NCI-H2029 treated with DMSO at 0.1 percent for 48 hours (cell line): ENCODE measurements at places on chromosomes 11 and 22.
A peak's percentile ranks its signal among the peaks of the same experiment; 100 is the strongest.

DNA sequence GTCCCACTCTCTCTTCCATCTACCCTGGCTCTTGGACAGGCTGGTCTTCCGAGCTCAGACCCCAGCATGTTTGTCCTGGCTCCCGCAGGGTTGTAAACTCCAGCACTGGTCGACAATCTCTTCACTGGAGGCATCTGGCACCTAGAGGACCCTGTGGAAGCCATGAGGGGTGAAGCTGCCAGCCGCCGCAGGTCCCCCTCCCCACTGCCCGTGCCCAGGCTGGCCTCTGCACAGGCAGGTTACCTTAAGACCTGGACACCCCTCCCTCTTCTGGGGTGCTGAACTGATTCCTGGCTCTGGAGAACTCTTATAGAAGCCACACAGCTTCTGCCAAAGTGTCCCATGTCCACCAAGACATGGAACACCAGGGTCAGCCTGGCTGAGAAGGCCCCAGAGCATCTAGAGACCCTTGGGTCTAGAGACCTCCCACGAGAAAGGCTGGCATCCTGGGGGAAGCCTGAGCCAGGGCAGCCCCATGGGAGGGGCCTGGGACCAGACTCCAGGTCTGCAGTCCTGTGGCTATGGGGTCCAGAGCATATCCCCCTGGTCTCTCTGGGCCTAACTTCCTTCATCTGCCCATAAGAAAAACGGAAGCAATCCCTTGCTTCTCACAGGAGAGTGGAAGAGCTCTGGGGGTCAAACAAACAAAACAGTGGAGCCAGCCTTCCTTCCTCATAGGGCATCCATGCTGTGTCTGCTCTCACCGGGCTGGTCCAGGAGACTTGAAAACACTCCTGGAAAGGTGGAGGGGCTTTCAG lies 30.6 kb downstream of the LMO1 start:
- no peak for DNase-seq

- DNase-seq = peak; percentile 16
Observed at GRCh38 chr11:27718346-27718862, 18.1 kb upstream of the BDNF start.

DNA sequence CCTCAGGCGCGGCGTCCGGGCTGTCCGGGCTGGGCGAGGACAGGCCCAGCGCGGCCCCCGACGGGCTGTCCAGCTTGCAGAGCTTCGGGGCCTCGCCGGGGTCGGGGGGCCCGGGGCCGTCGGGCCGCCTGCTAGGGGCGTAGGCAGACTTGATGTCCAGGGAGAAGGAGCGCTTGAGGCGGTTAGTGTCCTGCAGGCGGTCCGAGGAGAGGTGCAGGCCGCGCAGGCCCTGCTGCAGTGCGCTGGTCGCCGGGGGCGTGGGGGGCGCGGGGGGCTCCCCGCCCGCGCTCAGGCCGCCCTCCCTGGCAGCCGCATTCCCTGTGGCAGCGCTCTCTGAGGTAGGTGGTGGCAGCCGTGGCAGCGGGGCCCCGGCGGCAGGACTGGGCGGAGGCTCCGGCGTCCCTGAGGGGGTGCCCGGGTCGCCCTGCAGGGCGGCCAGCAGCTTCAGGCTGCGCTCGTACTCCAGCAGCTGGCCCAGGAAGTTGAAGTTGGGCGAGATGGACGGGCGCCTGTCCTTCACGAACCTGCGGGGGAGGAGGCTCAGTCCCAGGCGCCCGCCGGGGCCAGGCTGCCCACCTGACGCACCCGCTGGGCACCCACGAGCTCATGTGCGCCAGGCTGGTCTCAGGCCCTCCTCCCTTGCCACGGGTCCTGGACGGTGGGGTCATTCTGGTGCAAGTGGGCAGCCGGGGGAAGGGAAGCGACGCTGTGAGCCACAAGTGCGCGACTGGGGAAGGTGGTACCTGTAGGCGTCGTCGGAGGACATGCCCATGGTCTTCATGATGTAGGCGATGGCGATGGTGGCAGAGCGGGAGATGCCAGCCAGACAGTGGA lies 14.8 kb downstream of the DUSP8 start:
- no peak for DNase-seq

- DNase-seq = no peak
Observed at GRCh38 chr11:46361283-46362155, 14.3 kb downstream of the DGKZ start.

DNA sequence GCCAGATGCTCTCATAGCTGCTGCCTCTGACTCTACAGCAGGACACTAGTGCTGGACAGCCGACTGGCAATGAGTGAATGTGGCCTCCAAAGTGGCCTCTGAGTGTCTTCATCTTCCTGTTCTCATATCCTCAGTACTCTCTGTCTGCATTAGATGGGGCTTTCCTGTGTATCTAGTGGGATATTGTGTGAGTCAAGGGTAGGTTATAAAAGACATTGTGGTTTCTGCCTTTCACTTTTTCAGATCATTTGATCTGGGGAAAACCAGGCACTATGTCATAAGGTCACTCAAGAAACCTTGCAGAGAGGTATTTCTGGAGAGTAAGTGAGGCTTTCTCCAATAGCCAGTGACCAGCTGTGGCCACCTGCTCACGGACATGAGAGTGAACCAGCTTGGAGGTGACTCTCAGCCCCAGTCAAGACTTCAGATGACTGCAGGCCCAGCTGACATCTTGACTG lies 333.6 kb upstream of the NCAM1 start:
- no peak for DNase-seq

DNA sequence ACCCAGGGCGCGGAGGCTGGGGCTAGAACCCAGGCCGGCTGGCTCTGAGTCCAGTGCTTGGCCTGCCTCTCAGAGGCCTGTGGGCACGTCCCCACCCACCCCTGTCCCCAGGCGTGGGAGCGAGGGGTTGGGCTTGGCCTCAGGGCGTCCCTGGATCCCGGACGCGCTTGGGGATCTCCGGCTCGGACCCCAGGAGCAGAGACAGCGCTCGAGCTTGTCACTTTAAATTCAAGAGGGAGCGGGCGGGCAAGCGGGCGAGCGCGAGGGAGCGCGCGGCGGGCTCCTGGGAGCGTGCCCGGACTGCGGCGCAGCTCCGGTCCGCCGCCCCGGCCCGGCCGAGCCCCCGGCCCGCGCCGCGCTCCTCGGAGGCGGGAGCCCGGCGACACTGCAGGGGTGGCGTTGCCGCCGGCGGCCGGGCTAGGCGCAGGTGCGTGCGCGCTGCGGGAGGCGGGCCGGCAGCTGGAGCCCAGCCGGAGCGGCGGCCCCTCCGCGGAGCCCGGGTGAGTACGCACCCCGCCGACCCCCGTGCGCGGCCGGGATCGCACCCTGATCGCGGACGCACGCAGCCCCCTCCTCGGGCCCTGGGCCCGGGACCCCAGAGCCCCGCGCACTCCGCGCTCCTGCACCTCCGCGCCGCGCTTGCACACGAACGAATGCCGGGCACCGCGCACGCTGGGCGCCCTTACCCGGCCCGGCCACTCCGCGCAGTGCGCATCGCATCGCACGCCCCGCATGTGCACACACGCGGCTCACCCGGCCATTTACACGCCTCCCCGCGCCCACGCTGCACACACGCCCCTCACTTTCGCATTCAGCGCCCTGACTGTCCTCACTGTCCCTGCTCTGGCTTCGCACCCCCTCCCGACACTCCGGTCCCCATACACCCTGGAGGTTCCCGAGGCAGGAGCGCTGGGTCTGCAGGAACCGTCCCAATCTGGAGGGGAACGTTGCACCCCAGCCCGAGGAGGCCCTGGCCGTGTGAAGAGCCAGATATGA lies at the start of gene SYT12:
TSS of gene SYT12 (plus strand) at position 174 of the 996 bp plus-strand sequence. CDS start 7,011 bp downstream, outside the sequence.
- no peak for DNase-seq
